ENCODE measurements at places on chromosomes 7 and 10.

DNA sequence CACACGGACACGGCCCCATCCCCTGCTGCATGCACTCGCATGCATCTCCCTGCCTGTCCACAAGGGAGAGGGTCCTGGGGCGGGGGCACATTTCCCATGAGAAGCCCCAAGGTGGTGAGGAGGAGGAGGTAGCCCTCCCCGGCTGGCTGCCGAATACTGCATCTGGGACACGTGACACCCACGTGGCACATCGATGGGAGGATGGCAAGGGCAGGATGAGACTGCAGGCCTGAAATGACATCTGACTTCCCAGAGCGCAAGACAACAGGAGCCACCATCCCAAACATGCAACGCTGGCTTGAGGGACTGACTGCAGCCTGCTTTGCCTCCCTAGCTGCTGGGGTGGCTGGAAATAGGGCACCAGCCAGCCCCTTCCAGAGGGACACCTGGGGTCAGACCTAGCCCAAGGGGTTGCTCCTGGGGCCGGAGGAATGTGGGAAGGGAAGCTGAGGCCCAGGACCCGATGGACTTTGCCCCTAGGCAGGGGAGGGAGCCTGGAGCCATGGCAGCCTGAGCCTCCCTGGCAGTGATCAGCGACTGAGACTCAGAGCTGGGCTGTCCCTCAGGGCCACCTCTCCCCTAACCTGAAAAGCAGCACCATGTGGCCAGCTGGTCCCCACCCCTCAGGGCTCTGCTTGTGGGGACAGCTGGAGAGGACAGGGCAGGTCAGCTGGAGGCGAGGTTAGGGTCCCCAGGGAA lies 16.1 kb downstream of the BUD23 start:
- no peak for DNase-seq

- no peak for DNase-seq
Measured at GRCh38 chr7:138478499-138478908, 18.4 kb downstream of the TRIM24 start.

DNA sequence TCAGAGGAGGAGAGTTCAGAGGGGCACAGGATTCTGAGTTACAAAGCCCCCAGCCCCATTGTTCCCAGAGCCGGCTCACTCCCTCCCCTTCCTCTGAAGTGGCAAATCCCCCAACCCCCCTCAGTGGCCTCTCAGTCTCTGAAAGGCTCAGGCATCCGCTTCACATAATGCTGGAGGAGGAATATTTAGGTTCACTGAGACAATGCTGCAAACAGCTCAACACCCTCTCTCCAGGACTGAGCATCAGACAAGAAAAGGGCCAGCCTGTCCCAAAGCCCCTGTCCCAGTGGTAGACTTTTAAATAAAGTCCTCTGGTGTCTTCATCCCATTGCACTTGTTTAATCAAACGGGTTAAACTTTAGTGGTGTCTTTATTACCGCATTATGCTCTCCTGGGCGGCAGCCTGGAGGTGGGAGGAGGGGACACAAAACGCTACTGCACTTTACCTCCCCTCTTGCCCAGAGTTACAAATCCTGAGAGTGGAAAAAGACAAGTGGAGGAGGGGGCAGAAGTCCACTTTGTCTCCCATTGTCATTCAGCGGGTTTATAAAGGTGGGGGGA lies 257.9 kb downstream of the FGFR2 start:
- no peak for DNase-seq

DNA sequence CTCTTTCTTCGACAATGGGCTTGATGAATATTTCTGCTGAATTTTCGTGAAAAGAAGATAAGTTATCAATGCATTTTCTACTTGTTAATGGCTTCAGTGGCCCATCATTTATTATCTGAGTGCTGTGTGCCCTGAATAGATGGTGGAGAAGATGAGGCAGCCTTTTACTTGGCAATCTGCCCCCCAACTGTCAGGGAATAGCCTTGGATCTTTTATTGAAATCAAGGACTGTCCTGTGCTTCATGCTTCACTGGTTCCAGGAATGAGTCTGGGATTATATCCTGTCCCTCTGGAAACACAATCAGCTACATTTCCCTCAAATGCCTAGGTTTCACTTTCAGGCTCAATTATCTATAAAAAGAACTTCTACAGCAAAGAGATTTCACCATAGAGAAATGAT lies 75.9 kb upstream of the NXPH1 start:
- DNase-seq, result no peak

DNA sequence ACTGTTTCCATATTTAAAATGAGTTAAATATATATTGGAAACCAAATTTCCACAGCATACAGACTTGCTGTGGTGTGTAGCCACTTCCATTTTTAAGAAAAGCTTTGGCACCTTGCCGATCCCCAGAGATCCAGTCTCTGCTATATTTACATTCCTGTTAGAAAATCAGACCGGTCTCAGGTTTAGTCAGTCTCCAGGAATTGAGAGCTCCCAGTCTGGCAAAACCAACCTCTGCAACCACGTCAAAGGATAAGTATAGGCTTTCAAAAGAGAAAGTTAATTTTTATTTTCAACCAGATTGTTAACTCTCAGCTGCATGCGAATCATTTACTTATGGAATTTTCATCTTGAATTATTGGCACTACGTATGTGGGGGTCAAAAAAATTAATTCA lies 28.2 kb downstream of the PUS7 start:
- DNase-seq, result no peak

DNA sequence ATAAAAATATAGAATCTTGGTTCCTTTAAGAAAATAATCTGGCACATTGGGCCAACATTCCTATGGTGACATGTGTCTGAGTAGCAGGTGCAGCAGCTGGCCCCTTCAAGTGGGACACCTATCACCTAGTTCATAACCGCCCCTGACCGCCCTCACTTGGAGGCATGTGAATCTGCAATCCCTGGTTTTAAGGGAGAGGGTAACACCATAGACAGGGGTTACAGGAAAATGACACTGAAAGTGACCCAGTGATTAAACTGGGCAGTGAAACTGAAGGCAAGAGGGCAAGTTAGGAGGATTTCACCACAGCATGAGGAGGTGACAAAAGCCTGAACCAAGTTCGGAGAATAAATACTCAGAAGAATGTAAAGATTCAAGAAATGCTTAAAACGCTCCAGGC lies 1.1 kb downstream of the RSU1 start:
- no peak for DNase-seq
